ENCODE measurements at places on chromosomes 6 and 20.

DNA sequence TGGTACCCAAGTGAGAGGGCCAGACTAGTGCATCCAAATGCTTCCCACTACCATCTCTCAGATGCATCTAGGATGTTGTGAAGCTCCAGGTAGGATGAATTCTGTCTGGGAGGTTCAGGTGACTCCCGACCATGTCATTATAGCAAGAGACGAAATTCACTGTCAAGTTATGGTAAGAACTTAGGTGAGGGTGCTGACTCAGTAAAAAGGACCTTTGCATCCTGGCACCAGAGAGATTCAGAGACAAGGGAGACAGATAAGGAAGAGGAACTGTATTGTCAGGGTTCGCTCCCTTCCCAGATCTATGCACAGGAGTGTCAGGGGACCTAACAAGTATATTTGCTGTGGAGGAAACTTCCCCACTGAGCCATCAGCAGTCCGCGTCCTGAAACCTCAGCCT, 11.2 kb upstream of the PRIM2 start:
- no peak for DNase-seq

DNA sequence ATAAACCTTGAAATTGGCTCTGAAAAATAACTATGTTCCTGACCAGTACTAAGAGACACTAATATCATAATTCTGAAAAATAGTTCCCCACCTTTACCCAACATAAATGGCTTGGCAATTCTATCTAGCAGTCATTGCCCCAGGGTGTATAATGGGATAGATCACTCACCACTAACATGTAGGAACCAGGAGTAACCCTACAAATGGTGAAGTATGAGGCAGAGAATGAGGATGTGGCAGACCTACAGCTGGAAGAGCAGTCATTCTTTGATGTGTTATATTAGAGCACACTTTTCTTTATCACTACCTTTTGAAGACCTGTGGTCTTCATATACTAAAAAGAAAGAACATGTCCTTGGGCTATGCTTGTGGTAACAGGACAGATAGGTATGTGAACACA, 136.5 kb upstream of the SYNDIG1 start:
- peak; percentile 11 for DNase-seq

DNA sequence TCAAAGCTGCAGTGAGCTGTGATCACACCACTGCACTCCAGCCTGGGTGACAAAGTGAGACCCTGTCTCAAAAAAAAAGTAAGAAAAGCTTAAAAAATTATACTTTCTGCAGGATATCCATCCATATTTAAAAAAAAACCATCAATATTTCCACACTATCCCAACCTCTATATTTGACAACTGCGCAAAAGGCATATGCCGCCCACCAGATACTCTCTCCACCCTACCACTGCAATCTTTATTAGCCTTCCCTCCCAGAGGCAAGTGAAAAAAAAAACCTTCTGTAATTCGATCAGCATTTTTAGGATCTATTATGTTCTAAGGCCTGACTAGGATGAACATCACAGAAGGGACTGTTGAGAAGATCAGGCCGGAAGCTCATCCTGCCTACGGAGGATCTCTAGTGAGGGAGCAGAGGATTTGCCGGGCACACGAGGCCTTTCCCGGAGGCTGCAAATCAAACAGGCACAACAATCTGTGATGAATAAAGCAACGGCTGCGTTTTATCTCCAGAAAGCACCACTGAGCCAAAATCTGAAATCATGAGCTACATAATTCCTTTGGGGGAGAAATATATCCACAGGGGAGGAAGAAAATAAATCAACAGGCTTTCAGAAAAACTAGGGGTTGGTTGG, 65.9 kb downstream of the GFOD1 start:
- DNase-seq, result no peak

DNA sequence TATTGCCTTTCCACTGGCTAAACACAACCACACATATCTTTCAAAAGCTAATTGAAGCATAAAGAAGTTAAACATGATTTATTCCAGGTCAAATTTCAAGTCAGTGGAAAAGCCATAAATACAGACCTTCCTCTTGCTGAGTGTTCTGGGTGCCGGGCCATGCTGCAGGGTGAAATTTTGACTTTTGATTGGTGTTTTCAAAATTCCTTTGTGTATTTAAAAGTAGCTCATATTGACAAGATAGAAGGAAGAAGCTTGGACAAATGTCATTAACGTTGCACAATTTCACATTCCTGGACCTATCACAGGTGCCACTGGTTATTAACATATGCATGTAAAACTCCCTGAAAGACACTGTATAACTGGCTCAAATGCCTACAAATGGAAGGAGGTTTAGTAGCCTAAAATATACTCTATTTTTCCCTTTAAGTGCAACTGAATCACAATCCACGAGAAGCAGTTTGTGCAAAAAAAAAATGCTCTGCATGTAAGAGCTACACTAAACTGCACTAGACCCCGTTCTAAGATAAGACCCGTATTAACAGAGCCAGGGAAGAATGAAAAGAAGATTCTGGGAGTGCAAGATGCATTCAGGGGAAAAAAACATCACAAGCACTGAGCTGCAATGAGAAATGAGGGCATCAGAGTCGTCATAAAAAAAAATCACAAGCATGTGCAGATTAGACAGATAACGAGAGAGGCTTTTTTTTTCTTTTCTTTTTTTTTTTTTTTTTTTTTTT, 30.4 kb downstream of the ATXN1 start:
- no peak for DNase-seq

- DNase-seq, result no peak
Measured at GRCh38 chr20:7503501-7503900, 436.8 kb downstream of the HAO1 start.

- no peak for DNase-seq
Measured at GRCh38 chr6:26200918-26201721, 113.9 kb downstream of the HFE start.

DNA sequence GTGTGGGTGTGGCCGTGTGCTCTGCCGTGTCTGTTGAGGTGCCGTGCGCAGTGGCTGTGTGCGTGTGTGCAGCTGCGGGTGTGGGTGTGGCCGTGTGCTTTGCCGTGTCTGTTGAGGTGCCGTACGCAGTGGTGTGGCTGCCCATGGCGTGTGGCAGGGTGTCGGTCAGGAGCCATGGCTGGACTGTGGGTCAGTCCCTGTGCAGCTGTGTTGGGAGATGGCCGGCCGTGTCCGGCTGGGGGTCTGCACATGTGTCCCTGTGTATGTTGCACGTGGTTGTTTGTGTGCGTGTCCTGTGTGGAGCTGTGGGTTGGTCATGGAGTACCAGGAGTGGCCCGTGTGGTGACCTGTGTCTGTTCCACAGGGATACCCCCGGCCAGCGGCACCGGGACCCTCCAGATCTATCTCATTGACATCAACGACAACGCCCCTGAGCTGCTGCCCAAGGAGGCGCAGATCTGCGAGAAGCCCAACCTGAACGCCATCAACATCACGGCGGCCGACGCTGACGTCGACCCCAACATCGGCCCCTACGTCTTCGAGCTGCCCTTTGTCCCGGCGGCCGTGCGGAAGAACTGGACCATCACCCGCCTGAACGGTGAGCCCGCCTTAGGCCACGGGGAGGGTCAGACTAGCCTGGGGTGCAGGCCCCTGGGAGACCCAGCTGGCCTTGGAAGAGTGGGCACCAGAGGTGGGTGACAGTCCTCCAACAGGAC, 137.7 kb downstream of the TAF4 start:
- DNase-seq, result no peak

- no peak for DNase-seq
Measured at GRCh38 chr20:14906908-14907434, 569.6 kb upstream of the FLRT3 start.

- no peak for DNase-seq
Measured at GRCh38 chr6:104402572-104402971, 457.1 kb downstream of the HACE1 start.

GRCh38 chr6:54856129-54856528, 9.6 kb downstream of the FAM83B start:
- DNase-seq, result peak; percentile 11

DNA sequence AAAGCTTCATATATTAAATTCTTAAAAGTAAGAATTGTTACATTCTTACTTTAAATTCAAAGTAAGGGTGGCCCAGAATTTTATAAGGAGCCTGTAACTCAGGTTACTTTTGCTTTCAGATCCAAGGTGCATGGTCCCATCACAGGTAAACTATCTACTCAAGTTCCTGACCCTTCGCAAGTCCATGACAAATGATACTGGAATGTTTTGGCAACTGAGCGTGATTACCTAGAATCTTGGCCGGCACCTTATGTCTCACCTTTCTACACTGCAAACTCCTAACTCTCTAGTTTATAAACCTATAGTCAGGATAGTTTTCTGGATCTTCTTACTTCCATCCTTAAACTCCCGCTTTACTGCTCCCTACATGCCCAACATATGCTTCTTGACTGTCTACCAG, 67.9 kb upstream of the HMGN3 start:
- DNase-seq, result no peak

GRCh38 chr6:55918639-55919038, 43.2 kb upstream of the BMP5 start:
- no peak for DNase-seq

DNA sequence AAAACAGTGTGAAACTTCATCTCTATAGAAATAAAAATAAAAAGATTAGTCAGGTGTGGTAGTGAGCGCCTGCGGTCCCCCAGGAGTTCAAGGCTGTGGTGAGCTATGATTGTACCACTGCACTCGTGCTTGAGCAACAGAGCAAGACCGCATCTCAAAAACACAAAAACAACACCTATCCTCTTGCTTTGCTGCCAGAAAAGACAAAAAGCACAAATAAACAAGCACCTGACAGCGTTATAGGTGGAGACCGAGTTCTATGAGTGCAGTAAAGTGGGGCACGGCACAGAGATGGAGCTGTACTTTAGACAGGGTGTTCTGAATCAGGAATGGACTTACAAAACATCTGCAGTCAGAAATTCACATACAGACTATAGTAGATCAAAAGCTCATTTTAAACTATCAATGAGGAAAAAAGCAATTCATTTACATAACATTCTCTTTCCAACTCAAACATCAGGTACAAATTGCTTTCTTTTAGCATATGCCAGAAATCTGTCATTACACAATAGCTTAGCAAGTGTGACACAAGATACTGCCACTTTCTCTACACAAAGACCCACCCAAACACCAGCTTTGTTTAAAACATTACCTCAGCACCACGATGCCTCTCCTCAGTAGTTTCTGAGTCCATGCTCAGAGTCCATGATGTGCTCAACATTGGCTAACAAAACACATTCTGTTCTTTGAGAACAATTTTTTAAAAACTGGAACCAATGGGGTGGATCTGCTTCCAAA, 10.1 kb downstream of the EZR start:
- DNase-seq, result no peak

DNA sequence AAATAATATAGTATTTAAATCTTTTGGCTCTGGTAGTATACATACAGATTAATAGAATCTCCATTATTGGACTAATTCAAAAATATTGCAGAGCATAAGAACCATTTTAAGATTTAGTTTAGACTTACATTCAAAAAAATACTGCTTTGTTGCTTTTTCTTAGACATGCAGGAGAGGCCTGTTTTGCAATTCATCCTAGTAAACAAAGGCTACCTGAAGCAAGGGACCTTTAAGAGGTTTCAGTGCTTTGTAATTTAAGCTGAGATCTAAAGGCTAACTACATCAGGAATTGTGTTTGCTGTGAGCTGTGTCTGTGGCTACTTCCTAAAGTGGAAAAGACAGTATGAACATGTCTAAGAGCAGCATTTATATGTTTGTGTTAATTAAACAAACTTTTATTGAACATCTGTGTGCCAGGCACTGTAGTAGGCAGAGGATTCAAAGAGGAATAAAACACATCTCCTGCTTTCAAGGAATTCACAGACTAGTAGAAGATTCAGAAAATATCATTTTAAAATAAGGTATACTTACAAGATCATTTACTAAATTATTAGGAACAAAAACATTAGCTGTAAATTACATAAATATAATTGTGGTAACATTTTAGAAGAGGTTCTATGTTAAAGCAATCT, 29.1 kb upstream of the CALHM6 start:
- DNase-seq, result no peak
